Left renal cortex interstitium (tissue), 4 donors: ENCODE measurements at places on chromosomes 1 and 21.

- no peak for DNase-seq
Observed at GRCh38 chr1:3459940-3460671, 5.6 kb downstream of the ARHGEF16 start.

- no peak for DNase-seq
Observed at GRCh38 chr1:116983112-116983511, 18.4 kb upstream of the CD101 start.

DNA sequence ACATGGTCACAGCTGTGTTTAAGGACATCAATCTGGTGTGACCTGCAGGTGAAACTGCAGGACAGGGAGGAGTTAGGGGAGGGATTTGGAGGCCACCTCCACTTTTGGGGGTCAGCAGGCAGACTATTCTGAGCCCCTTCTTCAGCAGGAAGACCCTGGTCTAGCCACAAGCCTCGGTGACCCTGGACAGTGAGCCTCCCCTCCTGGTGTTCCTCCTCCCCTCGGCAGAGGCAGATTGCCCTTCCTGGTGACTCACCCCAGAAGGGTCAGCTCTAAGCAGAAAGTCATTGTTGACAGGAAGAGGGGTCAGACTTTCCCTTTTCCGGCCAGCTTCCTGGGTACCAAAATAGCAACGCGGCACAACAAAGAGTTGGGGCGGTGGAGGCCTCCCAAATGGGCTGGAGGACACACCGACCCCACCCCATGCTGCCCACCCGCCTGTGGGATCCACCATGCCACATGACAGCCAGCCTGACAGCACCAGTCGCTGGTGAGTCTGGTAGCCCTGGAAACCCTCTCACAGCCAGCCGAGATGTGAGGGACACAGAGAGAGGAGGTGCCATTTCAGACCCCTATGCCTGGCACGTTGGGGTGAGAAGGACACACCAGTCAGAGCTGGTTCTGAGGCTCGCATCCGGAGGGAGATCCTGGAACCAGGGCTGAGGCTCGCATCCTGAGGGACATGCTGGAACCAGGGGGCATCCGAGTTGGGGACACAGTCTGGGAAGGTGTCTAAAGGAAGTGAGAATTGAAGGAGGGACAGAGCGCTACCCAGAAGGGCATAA is 14.7 kb upstream of the CSF1 start:
- DNase-seq, result no peak

GRCh38 chr1:207459008-207459407 is 4.9 kb downstream of the CR2 start:
- DNase-seq, result no peak

DNA sequence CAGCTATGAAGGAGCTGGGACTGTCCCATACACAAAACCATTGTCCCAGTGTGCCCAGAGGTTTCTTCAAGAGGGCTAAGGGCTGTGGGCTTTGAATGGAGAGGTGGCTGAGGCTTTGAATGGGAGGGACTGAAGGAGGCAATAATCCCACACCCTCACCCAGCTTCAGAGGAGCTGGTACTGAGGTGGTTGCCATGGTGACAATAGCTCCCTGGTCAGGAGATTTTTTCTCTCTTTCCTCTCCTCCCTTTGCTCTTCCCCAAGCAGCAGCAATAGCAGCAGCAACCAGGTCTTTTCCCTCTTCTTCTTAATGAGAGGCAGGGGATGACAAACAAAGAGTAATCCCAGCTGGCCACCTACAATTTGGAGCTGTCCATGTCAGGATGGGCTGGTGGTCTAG is 1.6 kb downstream of the HPCAL4 start:
- DNase-seq, result no peak
